Left lobe of liver (tissue), 2 donors: ENCODE measurements at places on chromosomes 11 and 22. TPM values are rescaled to one million over a fixed set of nuclear protein-coding genes. Genes with fewer than 3 reads are reported as not detected.

- no peak for DNase-seq
Observed at GRCh38 chr11:45023065-45023365, 72.3 kb upstream of the TP53I11 start.

DNA sequence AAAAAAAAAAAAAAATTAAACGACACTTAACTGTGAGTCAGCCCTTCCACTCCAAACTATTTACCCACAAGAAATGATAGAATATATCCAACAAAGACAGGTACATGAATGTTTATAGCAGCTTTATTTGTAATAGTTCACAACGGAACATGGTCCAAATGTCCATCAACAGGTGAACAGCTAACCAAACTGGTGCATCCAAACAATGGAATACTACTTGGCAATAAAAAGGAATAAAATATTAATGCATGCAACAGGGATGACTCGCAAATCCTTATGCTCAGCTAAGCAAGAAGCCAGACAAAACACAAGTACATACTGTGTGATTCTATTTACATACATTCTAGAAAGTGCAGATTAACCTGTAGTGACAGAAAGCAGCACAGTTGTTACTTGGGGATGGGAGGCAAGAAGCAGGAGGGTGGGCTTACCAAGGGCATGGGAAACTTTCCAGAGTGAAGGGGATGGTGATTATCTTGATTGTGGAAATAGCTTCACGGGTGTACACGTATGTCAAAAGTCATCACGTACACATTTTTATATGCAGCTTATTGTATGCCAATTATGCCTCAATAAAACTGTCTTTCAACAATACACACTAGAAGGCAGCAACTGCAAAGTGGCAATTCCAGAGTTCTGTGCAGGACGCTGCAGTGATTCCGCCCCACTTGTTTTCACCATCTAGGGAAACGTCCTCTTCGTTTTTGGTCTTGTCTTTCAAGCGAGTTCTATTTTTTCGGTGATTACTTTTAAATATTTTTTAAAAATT, 6.7 kb upstream of the SF1 start:
- DNase-seq, result no peak

DNA sequence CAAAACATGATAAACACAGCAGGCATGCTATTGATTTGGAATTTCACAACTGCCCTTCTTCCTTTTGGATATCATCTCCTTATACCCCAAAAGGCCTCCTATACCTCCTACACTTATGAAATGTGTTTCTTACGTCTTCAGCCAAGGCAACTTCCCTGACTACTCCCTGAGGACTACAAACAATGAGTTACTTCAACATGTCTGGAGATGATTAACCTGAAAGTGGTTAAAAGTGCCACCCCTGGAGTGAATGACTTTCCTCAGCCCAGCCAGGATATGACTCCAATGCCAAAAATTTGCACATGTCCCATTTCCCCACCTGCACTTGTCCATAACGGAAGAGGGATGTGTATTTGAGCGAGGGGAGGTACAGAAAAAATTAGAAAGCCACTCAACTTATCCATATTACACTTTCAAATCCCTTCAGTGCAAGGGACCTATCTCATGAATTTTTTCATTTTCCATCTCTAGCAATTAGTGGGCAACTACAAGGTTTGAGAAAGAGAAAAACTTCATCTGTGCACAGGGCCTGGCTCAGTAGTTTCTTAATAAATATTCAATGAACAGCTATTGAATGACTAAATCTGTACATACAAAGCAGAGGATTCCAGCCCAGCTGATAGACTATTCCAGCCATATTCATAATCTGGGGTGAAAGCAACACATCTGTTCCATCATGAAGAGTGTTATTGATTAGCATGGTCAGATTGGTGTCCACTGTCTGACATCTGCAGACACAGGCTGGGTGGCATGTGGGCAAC, 36.8 kb downstream of the KIRREL3 start:
- no peak for DNase-seq

GRCh38 chr11:81135570-81135969, 1598.1 kb downstream of the FAM181B start:
- DNase-seq, result no peak

DNA sequence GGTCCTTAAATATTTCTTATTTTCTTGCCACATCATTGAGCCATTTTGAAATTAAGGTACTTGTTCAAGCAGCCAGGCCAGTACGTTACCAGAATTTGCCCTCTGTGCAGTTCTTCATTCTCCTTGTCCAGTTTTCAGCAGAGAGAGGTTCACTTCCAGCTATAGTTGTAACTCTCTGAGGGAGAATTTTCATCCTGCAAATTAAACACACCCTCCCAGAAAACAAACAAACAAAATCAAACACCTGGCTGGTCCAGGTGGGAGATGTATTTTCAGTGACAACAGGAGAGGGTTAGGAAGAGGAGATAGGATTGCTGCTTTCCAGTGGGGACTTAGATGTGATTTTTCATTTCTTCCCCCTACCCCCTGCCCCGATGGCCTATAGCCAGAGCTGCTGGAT, 45.0 kb downstream of the LHFPL7 start:
- no peak for DNase-seq

- DNase-seq, result no peak
Observed at GRCh38 chr11:83401506-83402225, 115.5 kb upstream of the CCDC90B start.

- DNase-seq, result peak; percentile 76
Observed at GRCh38 chr22:27801616-27802345, at the start of gene MN1. Gene MN1 (minus strand): TSS chr22:27801756. CDS start chr22:27800543, 1,213 bp downstream.

- peak; percentile 58 for DNase-seq
Observed at GRCh38 chr11:70270877-70271648, 573 bp downstream of the PPFIA1 start.

DNA sequence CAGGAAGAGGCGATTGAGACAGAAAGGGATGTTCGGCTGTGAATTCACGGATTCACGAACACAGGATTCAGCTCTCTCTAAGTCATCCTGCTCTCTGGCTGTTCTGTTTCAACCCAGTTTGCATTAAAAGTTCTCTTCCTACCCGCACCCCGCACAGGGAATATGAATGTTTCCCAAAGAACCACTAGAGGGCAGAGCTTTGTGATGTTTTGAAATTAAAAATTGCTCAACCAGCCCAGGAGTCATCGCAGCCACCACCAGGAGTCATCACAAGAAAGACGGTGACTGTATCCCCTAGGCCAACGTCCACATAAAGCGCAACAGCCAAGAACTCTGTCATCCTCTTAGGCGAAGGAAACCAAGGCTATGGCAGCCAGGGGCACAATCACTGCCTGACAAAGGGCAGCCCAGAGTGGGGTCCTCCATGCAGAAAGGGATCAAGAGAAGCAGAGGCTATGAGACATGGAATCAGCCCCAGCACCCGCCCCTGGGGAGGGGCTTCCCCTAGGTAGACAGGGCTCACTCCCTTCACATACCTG, 122.4 kb downstream of the WT1 start:
- no peak for DNase-seq

- DNase-seq, result no peak
Observed at GRCh38 chr22:27460591-27461347, 340.8 kb downstream of the MN1 start.

- DNase-seq, result no peak
Observed at GRCh38 chr11:66957971-66958231, 282 bp downstream of the PC start.

DNA sequence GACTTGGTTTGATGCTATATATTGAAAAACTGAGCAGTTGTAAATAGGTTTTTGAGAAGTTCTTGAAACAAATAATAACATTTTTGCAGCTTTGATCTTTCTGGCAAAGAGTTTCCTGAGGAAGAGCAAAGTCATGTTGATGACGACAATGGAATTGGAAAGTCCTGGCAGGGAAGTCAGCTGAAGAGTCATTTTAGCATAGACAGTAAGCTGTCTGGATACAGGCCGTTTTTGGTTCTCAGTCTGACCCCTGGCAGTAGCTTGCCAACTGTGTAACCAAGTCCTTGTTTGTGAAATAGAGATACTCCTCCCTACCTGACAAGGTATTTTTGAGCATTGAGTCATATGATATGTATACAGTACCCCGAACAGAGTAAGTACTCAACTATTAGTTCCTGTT, 193.3 kb downstream of the C11orf91 start:
- no peak for DNase-seq

DNA sequence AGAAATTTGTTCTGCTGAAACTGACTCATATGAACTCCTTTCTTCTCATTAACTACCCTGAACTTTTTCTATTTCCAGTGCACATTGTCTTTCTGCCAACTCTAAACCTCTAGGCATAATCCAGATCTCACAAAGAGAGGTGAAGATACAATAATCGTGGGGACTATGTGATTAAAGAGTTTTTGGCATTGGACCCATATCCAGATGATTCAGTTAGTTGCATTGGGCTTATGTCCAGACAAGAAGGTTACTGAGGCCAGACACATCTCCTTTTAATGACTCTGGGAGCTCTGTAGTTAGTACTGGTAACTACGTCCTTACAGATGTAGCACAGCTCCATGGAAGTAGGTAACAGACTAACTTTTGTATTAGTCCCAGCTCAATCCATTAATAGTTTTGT, 273.0 kb downstream of the CASP12 start:
- DNase-seq, result no peak

- DNase-seq, result no peak
Observed at GRCh38 chr11:67238894-67239782, 27.1 kb upstream of the GRK2 start.

- no peak for DNase-seq
Observed at GRCh38 chr11:44275961-44276550, 33.9 kb downstream of the ALX4 start.

DNA sequence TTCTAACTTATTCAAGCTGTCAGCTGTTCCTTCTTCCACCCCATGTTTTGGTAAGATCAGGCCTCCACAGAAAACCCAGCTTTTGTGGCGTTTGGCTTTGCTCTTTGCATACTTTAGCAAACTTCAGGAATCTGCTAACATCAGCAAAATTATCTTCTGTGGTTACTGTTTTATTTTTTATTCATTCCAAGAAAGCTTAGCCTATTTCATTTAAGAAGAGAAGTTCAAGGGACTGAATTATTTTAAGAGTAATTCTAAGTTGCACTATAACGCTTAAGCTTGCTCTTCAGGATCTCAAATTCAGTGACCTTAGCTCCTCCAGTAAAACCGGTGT, 1.1 kb downstream of the JHY start:
- no peak for DNase-seq

GRCh38 chr11:13939961-13940906, 22.3 kb upstream of the SPON1 start:
- no peak for DNase-seq

- DNase-seq, result no peak
Observed at GRCh38 chr11:109486129-109486528, 64.1 kb downstream of the C11orf87 start.

- DNase-seq, result no peak
Observed at GRCh38 chr11:12083380-12083779, 27.0 kb upstream of the MICAL2 start.

DNA sequence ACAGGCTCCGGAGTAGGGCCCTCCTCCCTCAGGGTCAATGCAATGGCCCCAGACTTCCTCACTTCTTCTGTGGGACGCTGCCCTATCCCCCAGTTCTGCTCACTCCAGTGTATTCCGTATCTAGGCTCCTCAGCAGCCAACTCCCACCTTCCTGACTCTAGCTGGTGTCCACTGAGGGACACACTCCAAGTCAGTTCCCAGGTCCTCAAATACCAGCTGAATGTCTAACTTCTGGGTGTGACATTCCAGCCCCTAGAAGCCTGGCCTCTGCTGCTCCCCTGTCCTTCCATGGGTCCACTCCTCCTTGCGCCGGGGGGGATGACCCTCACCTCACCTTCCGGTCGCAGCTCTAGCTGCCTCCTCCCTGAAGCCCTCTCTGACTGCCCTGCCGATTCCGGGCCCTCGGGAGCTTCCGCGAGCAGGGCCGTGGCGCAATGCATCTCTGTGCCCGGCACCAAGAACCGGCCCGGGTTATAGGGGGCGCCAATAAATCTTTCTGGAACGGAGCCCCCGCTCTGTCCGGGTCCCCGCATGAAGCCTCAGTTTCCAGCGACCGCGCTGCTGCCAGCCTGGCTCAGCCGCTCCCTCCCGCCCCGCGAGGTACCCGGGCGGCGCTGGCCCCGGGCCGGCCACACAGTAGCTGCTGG, 15.4 kb downstream of the BAD start:
- DNase-seq, result peak; percentile 73

Gene GAS2L1
- 14.3 TPM for total RNA-seq

Gene CYB5R2
- 2.8 TPM for total RNA-seq

Gene MUC15
- not detected for total RNA-seq

Gene CASTOR1
- total RNA-seq, result 9.7 TPM

Gene CLDN25
- total RNA-seq, result not detected

Gene KRTAP5-11
- total RNA-seq, result not detected

Gene BIK
- 0.25 TPM for total RNA-seq
